ENCODE measurements at places on chromosomes 3 and 15. TPM values are rescaled to one million over a fixed set of nuclear protein-coding genes. Genes with fewer than 3 reads are reported as not detected.

- peak; percentile 69 for DNase-seq
Observed at GRCh38 chr15:100889385-100890050, 9.9 kb downstream of the ALDH1A3 start.

DNA sequence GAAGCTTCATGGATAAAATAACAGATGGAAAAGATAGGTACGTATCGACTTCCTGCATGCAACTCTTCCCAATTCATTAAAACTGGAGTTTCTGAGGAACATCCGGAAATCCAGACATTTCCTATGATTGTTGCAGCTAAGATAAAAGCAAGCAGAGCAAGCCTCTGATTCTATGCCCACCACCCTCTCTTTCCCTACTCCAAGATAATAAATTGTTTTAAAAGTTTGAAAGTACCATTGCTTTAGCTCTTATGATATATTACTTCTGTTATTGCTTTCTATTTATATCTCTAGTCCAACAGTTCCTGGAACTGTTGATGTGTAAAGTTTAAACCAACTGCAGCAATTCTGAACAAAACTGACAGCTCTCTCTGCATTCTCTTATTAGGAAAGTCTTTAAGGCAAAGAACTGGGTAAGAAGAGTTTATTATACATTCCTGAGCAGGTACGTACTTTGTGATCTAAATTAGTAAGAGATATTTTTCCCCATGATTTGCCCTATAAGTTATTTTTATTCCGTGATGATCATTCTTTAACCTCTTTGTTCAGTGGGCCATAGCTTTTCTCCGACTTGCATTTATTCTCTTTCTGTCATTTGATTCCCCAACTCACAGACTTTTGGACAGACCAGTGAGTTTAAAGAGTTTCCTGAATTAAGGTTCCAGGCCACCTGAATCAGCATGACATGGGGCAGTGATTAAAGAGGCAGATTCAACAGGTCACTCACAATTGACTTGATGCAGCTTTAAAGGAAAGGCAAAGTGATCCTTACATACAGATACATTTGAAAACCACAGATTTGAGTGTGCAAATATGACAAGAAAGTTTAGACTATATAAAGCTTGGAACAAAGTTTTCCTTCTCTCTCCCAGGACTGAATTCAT is 94.2 kb upstream of the THRB start:
- DNase-seq: no peak

DNA sequence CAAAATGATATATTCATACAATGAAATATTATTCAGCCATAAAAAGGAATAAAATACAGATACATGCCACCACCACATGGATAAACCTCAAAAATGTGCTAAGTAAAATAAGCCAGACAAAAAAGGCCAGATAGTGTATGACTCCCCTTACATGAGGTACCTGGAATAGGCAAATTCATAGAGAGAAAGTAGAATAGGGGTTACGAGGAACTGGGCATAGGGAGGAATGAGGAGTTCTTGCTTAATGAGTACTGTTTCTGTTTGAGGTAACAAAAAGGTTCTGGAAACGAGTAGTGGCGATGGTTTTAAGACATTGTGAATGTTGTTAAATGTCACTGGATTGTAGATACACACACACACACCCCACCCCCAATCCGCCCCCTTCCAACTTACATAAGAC is 8.2 kb downstream of the RAF1 start:
- DNase-seq: no peak

DNA sequence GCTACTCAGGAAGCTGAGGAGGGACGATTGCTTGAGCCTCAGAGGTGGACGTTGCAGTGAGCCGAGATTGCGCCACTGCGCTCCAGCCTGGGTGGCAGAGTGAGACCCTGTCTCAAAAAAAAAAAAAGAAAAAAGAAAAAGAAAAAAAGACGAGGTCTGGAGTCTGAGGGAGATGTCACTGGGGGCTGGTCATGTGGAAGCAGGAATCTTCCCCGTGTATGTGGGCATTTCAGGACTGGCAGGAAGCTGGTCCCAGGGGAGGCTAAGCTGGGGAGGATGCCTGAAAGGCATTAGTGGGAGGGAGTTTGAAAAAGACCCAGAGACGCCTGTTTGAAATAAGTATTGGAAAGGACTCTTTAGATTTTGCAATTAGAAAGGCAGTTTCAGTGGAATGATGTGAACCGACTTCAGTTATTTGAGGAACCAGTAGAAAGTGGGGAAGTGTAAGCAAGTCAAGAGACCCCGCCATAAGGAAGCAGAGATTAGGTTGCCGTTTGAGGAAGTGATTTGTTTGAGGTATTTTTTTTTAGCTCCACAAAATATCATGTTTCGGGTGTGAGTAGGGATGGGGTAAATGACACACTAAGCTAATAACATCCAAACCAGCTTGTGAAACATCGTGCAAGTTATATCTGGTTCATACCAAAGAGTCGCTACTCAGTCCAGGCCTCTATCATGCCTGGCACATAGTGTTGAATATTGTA is 55.5 kb downstream of the ST6GAL1 start:
- no peak for DNase-seq

- DNase-seq: peak; percentile 85
Observed at GRCh38 chr3:29186131-29186599, 94.7 kb upstream of the RBMS3 start.

DNA sequence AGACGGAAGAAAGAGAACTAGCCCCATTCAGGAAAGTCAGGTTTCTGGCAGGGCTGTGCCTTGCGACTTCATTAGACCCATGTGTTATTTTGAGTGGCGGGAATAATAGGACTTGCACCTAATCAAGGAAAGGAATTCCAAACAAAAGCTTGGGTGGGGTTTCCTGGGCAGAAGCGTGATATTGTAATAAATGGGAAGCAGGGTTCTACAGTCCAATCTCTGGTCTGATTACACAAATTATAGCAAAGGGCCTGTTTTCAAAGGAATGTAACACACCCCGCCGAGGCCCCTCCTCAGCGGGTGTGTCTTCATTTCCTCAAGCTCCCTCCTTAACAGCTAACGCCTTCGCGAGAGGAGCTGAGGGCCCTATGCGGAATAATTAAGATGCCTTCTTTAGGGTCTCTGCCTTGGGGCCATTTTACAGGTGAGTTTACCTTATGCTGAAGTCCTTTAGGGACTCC is 396.0 kb upstream of the C2CD4B start:
- DNase-seq: no peak

- DNase-seq: no peak
Observed at GRCh38 chr15:90063770-90064247, 38.5 kb downstream of the IDH2 start.

GRCh38 chr15:44670087-44670950 is 6.9 kb upstream of the SPG11 start:
- DNase-seq: no peak

- DNase-seq: no peak
Observed at GRCh38 chr15:35630532-35630931, 84.6 kb upstream of the DPH6 start.

GRCh38 chr3:134911586-134912548 is 116.8 kb downstream of the EPHB1 start:
- no peak for DNase-seq

The SKOR1 gene
- polyA plus RNA-seq: 0.02 TPM

The RAB43 gene
- 14.6 TPM for polyA plus RNA-seq

Data from AG04450 (cell line).